Activated CD4-positive, alpha-beta memory T cell treated with anti-CD3 and anti-CD28 coated beads for 36 hours (primary cell): ENCODE measurements at places on chromosomes 13 and 19. TPM values are rescaled to one million over a fixed set of nuclear protein-coding genes. Genes with fewer than 3 reads are reported as not detected.

The MYADM gene
- total RNA-seq: 45.5 TPM

The TBCB gene
- 134 TPM for total RNA-seq

The ZFP14 gene
- 2.3 TPM for total RNA-seq

The CYP4F2 gene
- not detected for total RNA-seq

The KLK12 gene
- total RNA-seq: not detected

The FCGBP gene
- 3.6 TPM for total RNA-seq

The CNN1 gene
- total RNA-seq: not detected

The ETFB gene
- 190 TPM for total RNA-seq

The DENND1C gene
- total RNA-seq: 69.3 TPM

The TNFSF13B gene
- 3.1 TPM for total RNA-seq

The PROZ gene
- total RNA-seq: not detected

The IZUMO2 gene
- total RNA-seq: not detected

The CYP2A6 gene
- total RNA-seq: not detected
